Activated naive CD8-positive, alpha-beta T cell treated with anti-CD3 and anti-CD28 coated beads, Interleukin-2, amount 50 U/mL, for 24 hours (primary cell): ENCODE measurements at places on chromosomes 4 and X.

DNA sequence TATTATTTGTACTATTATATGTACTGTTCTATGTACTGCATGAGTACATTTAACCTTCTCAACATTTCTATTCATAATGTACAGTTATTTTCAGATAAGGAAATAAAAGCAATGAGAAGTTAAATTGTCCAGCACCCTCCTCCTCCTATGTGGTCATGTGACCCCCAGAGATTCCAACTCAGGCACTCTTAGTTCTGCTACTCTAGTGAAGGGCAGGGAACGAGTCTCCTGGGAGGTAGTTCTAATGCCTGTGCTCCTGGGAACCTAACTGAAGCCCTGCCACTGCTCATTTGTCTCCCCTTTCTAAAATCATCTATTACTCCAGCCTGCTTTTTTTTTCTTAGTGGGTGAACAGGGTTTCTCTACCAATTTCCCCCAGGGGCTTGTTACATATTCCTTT lies 105.9 kb upstream of the GPRIN3 start:
- DNase-seq = no peak

GRCh38 chr4:140213749-140214148 lies 59.8 kb upstream of the MAML3 start:
- no peak for DNase-seq

DNA sequence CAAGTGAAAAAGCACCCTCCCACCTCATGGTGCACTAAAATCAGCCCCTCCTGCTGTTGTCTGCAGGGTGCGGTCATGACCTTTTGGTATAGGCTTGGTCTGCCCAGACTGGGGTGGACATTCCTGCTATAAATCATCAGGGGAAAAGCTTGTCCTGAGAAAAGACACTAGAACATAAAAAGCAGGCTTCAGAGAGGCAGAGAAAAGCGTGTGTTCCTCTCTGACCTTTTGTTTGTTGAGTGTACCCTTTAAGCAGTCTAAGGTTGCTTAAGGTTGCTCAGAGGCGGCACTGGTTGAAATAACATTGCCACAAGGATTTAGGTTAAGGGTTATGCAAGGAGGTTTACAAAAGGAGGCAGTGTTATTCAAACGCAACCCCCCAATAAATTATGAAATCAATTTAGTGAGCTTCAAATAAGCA lies 43.5 kb downstream of the CCDC158 start:
- no peak for DNase-seq

DNA sequence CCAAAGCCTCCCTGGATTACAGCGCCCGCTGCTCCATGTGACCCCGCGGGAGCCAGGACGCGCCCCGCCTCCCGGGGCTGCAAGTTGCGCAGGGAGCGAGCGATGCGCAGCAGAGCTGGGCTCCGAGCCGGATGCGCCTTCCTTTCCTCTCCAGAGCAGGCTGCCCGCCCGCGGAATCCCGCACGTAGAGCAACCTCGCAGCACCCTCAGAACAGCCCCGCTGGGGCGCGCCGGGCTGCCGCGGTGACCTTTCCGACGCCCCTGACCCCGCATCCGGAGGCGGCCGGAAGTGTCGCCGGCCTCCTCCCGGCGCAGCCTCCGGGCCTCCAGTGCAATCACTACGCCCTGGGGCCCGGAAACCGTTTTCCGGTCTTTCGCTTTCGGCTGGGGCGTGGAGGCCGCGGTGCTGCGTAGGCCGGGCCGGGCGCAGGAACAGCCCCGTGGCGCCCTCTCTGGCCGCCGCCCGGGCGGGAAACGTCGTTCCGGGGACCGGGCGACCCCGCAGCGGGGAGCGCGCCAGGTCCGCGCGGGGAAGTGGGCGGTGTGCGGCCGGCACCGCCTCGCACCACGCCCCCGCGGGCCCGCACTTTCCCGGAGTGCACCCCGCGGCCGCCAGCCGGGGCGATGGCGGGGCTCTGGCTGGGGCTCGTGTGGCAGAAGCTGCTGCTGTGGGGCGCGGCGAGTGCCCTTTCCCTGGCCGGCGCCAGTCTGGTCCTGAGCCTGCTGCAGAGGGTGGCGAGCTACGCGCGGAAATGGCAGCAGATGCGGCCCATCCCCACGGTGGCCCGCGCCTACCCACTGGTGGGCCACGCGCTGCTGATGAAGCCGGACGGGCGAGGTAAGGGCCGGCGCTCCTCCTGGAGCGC lies at the start of gene CYP4V2:
Gene CYP4V2 (plus strand): TSS at position 368 of the 866 bp plus-strand sequence. CDS start 257 bp downstream, at position 625.
- peak; percentile 89 for DNase-seq

DNA sequence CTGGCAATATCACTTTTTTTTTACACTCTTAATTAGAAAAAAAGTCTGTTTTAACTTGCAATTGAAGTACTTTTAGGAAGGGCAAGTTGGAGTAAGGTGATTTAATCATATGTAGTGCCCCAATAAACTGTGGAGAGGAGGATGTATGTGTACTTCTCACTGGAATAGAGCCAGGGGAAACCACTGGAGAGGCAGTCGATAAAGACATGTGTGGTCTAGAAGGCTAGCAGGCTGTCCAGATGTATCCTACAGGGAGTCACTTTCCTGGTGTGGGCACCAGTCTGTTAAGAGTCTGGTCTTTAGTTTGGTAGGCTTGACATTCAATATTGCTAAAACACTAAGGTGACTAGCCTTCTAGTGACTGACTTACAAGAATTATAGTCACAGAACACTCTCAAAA lies 9.6 kb upstream of the SGMS2 start:
- DNase-seq = no peak

- no peak for DNase-seq
These were observed 31.7 kb downstream of the RNF175 start for GRCh38 chr4:153728151-153728550.

DNA sequence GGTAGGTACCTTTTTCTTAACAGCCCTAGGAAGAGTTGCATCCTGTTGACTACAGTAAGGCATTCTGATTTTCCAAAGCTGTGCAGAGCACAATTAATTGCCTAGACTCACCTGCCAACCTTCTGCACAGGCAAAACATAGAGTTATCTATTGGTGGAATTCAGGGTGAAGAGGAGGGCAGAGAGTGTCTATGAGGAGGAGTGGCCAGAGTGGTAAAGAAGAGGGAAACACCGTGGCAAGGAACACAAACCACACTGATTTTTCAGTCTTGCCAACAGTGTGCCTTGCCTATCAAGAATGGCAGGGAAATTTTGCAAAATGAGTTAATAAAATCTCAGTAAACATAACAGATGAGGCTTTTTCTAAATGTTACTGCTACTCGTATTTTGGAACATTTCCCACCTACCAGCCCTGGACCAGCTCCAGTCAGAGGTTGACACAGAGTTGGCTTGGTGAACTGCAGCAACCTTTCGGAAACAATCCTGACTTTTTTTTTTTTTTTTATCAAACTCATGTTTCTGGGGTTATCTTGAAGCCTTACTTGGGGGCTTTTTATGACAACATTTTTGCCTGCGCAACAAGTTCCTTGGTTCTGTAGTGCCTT lies 67.9 kb upstream of the CAPN6 start:
- no peak for DNase-seq

DNA sequence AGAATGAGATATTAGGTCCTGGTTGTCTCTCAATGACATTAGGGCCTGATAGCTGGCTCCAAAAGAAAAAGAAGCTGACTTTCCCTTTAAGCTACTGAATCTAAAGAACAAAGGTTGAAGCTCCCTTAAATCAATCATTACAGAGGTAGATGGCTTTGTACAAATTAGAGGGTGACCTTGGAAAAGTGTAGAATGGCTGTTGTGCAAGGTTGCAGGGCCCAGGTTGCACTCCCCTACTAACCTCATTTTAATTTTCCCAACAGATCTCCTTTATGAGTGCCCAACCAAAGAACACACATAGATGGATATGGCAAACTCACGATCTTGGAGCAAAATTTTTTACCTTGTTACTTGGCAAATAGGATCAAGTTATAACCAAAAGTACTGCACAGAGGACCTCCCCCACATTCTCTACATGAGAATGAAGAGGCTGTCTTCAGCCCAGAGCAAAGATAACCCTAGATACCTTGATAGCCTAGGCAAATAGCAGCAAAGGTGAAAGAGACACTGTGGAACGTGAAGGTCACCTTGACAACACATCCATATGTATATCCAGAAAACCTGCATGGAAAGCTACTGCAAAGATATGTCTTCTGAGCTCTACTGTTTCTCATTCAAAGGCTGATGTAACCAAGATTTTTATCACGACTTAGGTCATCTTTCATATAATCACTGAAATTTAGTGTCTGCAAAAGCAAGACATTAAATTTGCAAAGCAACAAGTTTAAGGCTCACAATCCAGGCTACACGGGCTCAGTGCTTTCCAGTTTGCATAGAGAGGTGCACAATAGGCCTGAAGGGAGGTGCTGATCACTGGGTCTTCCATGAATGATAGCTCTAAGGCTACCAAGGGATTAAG lies 23.0 kb downstream of the KLB start:
- no peak for DNase-seq

GRCh38 chr4:33316033-33316432 lies 2595.9 kb downstream of the PCDH7 start:
- no peak for DNase-seq

DNA sequence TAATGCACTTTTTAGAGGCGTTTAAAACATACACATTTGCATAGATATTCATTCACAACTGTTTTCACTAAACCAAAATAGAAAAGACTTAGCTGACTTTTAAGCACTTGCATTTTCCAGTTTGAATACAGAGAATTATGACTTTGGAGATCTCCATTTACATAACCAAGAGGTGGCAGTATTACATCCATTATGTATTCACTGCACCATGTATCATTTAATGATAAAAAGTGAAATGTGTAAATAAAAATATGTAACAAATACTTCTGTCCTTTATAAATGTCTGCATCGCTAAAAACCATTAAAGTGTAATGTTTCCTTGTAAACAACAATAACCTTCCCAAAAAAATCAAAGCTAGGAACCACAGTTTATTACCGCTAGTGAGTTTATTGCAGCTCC lies 413.2 kb downstream of the FGF13 start:
- no peak for DNase-seq

- no peak for DNase-seq
These were observed 273.9 kb downstream of the ARAP2 start for GRCh38 chr4:35970366-35970960.

DNA sequence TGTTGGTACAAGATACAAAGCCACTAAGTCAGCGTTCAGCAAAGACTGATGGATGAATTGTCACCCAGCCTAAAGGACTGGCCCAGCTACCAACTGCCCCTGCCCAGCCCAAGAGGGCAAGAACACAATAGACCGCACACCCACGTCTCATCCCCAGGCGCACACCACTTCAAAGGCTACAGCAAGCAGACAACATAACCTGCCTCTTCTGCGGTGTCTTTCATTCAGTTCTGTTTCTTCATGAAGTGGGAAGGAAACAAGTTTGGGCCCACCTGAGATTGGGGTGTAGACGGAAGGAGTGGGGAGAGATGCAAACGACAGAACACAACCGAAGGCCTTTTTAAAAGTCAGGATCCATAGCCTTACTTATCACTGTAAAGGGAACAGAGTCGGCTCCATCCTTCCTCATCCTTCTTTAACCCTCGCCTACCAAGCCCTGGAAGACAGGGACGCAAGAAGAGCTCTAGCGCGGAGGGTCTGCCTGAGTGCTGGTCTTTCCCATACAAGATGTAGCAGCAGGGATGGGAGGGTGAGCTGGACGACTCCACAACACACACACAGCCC lies 691 bp downstream of the SCARB2 start:
- peak; percentile 31 for DNase-seq

GRCh38 chr4:55444827-55445226 lies 49.1 kb downstream of the TMEM165 start:
- DNase-seq = no peak
